RWPE2 (cell line): ENCODE measurements at places on chromosomes 3 and 15.

DNA sequence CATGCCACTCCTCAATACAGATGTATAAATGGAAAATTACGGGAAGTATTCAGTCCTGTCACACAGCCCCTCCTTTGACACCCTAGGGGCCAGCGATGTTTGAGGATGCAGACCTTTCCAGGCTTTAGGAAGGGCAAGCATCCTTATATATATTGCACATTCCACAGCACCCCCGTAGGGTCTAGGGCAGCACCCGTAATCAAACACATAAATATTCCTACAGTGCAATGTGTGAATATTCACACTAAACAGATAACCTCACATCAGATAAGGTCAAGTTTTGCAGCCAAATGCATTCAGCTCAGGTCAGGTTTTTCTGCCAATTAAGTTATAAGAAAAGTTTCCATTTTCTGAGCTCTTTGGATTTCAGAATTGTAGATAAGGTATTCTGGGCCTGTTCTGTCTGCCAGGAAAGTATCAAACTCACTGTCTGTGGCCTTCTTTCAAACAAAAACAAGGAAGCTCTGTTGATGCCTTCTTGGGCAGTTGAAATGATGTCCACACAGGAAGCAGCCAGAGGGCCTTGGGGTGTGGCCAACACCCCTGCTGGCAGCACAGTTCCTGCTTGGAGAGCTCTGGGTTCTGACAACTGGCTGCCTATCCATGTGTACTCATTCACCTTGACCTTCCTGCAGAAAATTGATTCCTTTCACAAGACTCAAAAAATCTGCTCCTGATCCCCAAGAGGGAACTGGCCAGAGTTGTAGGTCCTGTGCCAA is 427.0 kb downstream of the NTRK3 start:
- no peak for DNase-seq

GRCh38 chr15:92579931-92580470 is 75.6 kb downstream of the FAM174B start:
- no peak for DNase-seq

DNA sequence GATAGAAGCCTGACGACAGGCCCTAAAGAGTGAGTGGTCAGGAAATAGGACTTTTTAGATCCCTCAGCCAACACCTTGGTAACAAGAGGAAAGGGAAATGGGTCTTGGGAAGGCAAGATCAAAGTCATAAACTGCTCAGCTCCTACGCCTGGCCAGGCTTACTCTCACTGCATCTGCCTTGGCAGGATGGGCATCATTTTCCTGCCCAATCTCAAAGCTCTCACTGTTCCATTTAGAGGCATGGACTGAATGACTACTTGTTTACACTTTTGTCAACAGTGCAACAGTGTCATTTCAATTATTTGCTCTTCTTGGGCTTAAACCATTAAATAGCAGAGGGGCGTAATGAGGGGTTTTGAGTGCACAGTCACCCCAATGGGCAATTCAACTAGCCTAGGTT is 808.7 kb downstream of the GRM7 start:
- no peak for DNase-seq

GRCh38 chr3:53482227-53482626 is 12.2 kb upstream of the CACNA1D start:
- DNase-seq: no peak

DNA sequence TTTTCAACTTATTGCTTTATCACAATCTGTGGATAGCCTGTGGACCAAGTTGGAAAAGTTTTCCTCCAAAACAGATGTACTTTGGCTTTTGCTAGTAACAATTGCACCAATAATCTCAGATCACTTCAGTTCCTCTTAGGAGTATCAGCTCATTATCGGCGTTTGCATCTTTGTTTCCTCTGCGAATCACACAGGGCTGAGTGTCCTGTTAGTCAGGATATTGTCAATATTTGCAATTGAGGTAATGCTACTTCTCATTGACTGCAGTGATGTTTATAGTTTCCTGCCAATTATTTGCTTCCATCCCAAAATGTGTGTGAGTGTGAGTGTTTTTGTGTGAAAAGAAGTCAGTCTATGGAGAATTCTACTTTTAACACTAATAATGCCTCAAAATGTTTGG is 545.0 kb downstream of the SI start:
- DNase-seq: no peak

GRCh38 chr15:29067949-29068348 is 182.2 kb downstream of the APBA2 start:
- no peak for DNase-seq

DNA sequence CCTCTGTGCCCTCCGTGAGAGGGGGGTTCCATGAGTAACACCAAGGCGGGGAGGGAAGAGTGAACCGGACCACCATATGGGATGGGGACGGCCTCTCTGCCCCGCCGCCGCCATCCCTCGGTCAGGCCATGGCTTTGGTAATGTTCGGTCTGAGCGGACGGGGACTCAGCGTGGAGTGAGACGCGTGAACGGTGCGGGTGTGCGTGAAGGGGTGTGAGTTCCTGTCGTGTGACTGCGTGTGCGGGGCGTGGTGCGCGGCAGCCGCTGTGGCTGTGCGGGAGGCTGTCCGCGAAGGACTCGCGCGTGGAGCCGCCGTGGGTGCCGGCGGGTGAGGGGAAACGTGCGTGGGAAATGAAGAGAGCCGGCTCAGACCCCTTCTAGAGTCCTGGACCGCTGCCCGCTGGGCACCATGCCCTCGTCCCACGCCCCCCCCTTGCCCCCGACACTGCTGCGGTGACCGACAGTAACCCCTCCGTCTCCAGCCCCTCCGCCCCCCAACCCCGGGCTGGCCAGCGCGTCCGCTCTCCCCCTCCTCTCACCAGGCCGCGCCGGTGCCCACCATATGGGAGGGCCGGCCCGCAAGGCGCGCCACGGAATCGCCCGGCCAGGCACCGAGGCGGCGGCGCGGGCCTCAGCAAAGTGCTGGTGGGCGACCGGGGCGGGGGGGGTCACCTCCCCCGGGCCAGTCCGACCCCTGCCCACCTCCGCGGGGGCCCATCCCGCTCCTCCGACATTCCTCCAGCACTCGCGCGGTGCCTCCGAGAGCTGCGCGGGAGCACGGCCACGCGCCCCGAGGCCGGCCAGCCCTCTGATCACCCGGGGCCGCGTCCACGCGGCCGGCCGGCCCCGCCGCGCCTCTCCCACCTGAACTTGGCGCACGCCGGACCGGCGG is 589 bp downstream of the KLF15 start:
- no peak for DNase-seq

DNA sequence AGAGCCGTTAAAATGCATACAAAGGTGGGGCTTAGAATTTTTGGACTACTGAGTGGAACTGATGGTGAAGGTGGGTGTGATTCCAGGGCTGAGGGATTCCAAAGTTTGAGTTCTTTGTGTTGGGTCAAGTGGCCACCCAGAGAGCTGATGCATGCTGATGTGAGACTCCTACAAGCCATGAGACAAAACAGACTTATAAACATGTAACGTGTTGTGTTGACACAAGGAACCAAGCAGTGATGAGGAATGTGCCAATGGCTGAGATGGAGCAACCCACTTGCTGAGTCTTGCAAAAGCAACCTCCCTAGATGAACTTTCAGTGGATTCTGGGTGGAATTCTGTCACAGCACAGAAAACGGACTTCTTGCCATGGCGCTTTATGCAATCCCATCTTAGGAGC is 289.0 kb downstream of the TLE3 start:
- no peak for DNase-seq

GRCh38 chr15:45199136-45199810 is 11.5 kb upstream of the SHF start:
- no peak for DNase-seq

GRCh38 chr3:122989856-122990575 is 37.5 kb downstream of the SEMA5B start:
- DNase-seq: no peak

- no peak for DNase-seq
These were observed 53.5 kb upstream of the CPNE4 start for GRCh38 chr3:132088291-132088690.

DNA sequence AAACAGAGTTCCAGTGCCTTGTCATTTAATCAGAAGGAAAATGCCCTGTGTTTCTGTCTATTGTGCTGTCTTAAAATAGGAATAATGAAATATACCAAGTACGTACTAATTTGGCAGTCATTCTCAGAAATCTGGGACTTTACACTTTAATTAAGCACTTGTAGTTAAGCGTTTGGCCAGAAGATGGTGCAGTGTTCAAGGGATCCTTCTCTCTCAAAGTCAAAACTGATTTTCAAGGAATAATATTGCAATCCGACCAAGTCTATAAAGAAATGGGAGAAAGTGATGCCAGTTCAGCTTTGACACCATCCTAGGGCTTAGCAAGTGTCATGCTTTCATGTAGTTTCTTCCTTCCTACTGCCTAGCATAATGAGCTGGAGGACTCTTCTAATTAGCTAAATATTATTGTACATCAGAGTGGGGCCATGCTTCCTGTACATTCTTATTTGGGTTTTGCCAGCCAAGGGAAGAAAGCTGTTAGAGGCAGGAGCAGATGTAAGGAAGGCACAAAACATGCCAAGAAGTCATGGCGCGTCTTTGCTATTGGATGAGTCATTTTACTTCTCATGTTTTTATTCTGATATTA is 64.8 kb downstream of the SAMMSON start:
- no peak for DNase-seq

- no peak for DNase-seq
These were observed 459.4 kb downstream of the GBE1 start for GRCh38 chr3:81302045-81302444.

- DNase-seq: no peak
These were observed 31.9 kb downstream of the CCDC33 start for GRCh38 chr15:74268020-74268419.

GRCh38 chr3:122598556-122598955 is 21.1 kb downstream of the PARP15 start:
- no peak for DNase-seq

DNA sequence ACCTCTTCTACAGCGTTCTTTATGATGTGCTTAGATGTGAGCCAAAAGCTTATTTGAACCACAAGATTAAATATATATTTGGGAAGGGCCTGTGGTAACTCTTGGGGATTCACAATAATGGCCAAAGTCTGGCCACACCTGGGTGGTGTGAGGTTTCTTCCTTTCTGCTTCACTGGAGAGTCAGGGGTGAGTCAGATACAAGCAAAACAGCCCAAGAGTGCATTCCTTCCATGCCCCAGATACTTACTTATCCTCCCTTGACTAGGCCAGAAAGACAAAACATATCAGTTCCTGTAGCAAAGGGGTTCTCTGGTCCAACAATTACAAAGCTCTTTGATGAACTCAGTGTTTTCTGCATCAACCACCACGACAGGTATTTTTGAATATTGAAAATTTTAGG is 941 bp downstream of the ZBED2 start:
- DNase-seq: no peak

GRCh38 chr15:98281130-98281529 is 320.6 kb downstream of the ARRDC4 start:
- DNase-seq: no peak

- no peak for DNase-seq
These were observed 29.4 kb upstream of the DUSP7 start for GRCh38 chr3:52085681-52086282.

DNA sequence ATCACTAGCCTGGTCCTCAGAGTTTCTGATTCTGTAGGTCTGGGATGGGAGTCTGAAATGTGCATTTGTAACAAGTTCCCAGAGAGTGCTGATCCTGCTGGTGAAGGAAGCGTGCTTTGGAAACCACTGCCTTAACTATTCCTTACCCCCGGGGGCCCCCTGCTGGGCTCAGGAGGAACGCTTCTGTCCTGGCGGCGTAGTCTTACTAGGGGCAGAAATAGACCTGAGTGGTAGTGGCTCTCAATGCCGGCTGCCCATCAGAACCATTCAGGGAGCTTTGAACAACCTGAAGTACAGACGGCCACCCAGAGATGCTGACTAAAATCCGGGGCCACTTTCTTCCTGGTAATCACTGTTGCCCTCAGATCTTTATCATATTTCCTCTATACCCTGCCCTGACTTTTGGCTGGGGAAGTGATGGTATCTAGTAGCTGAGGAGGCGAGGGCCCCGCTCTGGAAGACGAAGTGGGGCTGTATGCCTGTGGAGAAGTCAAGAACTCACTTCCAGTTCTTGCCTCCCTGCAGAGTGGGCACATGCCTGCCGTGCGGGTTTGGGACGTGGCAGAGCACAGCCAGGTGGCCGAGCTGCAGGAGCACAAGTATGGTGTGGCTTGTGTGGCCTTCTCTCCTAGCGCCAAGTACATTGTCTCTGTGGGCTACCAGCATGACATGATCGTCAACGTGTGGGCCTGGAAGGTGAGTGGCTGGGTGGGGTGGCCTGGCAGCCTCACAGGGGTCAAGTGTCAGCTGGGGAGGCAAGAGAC is 16.3 kb upstream of the JMJD7 start:
- no peak for DNase-seq

- no peak for DNase-seq
These were observed 7.4 kb downstream of the ZDHHC19 start for GRCh38 chr3:196203846-196204245.

DNA sequence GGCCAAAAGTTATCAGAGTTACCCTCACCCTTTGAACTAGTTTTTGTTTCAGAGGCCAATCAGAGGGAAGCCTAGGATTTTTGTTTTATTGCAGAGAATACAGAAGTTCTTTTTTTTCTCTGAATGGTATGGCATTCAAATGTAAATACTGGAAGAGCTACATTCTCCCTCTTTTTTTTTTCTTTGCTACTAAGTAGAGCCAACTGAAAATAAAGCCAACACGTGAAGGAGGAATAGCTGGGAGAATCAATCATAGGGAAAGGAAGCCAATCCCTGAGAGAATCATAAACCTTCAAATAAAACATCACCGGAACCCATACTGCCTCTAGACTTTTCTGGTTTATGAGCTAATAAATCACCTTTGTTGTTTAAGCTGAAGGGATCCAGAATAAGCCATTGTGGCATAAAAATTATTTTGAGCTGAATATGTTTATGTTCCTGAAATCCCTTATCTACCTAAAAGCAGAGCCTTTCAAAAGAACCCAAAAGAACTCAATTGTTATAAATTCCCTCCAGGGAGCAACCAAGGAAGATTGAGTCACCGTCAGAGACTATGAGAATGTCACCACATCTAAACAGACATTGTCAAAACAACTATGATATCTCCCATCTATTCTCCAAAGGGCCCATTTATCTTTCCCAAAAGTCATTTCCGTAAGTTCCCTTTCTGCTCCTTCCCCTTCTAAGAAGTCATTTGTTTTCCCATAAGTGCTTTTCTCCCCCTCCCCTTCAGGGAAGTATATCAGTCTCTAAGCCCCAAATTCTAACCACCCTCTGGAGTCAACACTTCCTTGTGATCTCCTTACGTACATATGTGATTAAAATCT is 3.8 kb upstream of the ZNF280D start:
- DNase-seq: no peak

- no peak for DNase-seq
These were observed 196.5 kb upstream of the ATP11B start for GRCh38 chr3:182596676-182597410.

DNA sequence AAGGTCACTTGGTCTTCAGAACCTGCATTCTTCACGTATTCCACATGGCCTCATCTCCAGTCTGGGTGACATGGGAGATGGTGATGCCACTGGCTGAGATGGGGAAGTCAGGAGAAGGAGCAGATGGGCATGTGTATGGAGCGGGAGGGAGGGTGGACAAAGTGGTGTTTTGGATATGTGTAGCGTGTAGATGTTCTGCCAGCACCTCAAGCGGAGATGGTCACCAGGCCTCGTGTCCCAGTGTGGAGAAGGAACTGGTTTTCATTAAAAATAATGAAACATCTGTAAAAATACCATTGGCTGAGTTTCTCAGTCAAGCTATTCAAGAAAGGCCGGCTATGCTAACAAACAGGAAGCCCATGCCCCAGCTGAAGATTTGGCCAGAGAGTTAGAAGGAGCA is 26.2 kb downstream of the LARP6 start:
- no peak for DNase-seq

GRCh38 chr3:22585504-22585903 is 617.6 kb upstream of the UBE2E2 start:
- no peak for DNase-seq
